ENCODE measurements at places on chromosomes 5 and 9.
A peak's percentile ranks its signal among the peaks of the same experiment; 100 is the strongest.

DNA sequence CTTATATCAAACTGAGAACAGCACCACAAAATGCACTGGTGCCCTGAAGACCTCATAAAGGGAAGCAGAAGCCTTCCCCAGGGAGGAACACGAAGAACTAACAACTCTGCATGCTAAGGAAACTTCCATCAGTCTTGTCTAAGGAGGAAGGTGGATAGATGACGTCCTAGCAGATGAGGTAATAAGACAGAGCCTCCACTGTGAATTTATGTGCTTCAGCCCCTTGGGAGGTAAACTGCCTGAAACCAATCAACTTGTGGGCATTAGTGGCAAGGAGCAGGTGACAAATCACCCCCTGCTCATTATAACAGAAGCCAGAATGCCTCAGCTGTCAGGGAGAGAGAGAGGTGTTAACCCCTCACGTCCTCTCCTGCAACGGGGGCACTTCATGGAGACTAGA lies 48.9 kb upstream of the SPIN1 start:
- no peak for DNase-seq

GRCh38 chr9:113446323-113446740 lies 17.2 kb upstream of the RGS3 start:
- peak; percentile 79 for DNase-seq

DNA sequence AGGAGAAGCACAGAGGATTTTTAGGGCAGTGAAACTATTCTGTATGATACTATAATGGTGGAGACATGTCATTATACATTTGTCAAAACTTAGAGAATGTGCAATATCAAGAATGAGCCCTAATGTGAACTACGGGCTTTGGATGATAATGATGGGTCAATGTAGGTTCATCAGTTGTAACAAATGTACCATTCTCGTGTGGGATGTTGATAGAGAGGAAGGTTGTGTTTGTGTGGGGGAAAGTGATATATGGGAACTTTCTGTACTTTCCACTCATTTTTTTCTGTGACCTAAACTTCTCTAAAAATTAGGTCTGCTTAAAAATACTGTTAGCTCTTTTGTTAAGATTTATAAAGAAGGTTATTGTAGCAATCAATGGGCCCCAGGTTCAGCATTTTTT lies 138.9 kb downstream of the SPATA31D1 start:
- DNase-seq = no peak

DNA sequence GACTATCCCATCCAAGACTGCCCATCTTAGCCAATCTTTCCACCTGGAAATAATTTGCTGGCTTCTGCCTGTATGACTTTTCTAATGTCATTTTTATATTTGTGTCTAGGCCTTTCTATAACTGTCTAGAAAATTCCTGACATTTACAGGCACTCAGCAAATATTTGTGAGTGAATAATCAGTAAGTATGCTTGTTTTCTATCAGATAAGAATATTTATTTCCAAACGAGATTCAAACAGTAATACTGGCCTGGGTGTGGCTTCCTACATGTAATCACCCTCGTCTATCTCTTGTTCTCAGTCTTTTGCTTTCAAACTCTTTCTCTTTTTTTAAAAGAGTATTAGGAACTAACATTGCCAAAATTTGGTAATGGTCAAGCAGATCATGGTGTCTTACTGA lies 466.2 kb downstream of the RAB3C start:
- DNase-seq = no peak
